Activated CD4-positive, alpha-beta memory T cell treated with anti-CD3 and anti-CD28 coated beads, Interleukin-2, amount 10 ng/mL, durations not matched to agents 7 days and 5 days (primary cell): ENCODE measurements at places on chromosomes 2 and 18. TPM values are rescaled to one million over a fixed set of nuclear protein-coding genes. Genes with fewer than 3 reads are reported as not detected.

- H3K4me3 ChIP-seq: no peak overlapping the region
- no peak for DNase-seq
- H3K27me3 ChIP-seq: no peaks in the 10 kb centered on the region
- H3K27ac ChIP-seq: no peak overlapping the region
- no peaks in the 10 kb centered on the region for H3K36me3 ChIP-seq
- no peaks in the 10 kb centered on the region for H3K4me1 ChIP-seq
These were observed 279.7 kb upstream of the FIGN start for GRCh38 chr2:164015328-164016123.

Gene SULT1C2
- total RNA-seq: not detected

Gene TCF23
- not detected for total RNA-seq

GRCh38 chr2:159106109-159106508, 137.7 kb downstream of the TANC1 start:
- DNase-seq: no peak
- no peaks in the 10 kb centered on the region for H3K4me1 ChIP-seq
- no peaks in the 10 kb centered on the region for H3K36me3 ChIP-seq
- H3K27me3 ChIP-seq: peaks cover 12% of the 10 kb centered on the region

DNA sequence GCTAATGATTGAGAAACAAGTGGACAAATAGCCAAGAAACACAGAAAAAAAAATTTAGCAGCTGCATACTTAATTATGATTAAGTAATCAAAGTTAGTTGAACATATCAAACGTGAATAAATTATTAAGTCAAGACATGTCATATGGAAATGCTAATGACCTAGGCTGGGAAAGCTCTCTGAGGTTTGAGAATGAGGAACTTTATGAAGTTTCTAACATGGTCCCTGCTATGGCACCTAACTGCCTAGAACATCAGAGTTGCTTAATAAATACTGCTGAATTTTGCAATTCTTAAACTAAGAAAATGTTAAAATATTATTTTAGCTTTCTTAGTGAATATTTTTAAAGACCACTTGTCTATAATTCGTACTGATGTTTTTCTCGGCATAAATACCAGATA, 99.8 kb downstream of the AFF3 start:
- no peak overlapping the region for H3K27ac ChIP-seq
- H3K36me3 ChIP-seq: no peaks in the 10 kb centered on the region
- no peak for DNase-seq
- no peaks in the 10 kb centered on the region for H3K27me3 ChIP-seq
- H3K4me3 ChIP-seq: no peak overlapping the region

GRCh38 chr2:17079262-17079661, 413.6 kb upstream of the CYRIA start:
- no peaks in the 10 kb centered on the region for H3K36me3 ChIP-seq
- DNase-seq: no peak
- H3K4me1 ChIP-seq: no peaks in the 10 kb centered on the region
- no peak overlapping the region for H3K4me3 ChIP-seq
- H3K27me3 ChIP-seq: no peaks in the 10 kb centered on the region

DNA sequence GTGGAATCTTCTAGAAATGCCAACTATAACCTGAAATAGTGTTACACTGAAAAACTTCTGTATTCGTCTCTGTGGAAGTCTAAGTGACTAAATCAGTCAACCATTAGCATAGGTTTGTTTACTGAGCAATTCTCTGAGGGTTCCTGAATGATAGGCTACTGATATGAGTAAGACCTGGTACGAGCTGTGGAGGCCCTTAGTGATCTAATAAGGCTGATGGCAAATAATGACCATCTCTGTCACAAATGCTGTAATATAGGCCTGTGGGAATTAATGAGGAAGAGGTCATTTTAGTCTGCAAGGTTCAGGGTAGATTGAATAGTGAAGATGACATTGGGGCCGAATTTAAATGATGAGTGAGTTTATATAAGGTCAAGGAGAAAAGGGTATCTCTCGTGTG, 82.5 kb downstream of the MGAT5 start:
- DNase-seq: no peak
- no peak overlapping the region for H3K4me3 ChIP-seq

Gene FAM237A
- total RNA-seq: not detected

- H3K4me1 ChIP-seq: peaks cover 56% of the 10 kb centered on the region
- no peaks in the 10 kb centered on the region for H3K27me3 ChIP-seq
- H3K36me3 ChIP-seq: peaks cover 3% of the 10 kb centered on the region
- no peak overlapping the region for H3K4me3 ChIP-seq
These were observed 80.3 kb downstream of the ZFP36L2 start for GRCh38 chr2:43146083-43146482.

- no peaks in the 10 kb centered on the region for H3K4me1 ChIP-seq
- no peak for DNase-seq
- no peaks in the 10 kb centered on the region for H3K27me3 ChIP-seq
- H3K4me3 ChIP-seq: no peak overlapping the region
- H3K27ac ChIP-seq: no peak overlapping the region
These were observed 125.4 kb downstream of the MGAT5 start for GRCh38 chr2:134379293-134379692.

GRCh38 chr2:144424559-144425240, 95.2 kb downstream of the ZEB2 start:
- DNase-seq: no peak
- H3K36me3 ChIP-seq: peaks cover 29% of the 10 kb centered on the region
- H3K27ac ChIP-seq: no peak overlapping the region

Gene ANKRD53
- total RNA-seq: not detected
